ENCODE measurements at places on chromosomes 4 and X.

DNA sequence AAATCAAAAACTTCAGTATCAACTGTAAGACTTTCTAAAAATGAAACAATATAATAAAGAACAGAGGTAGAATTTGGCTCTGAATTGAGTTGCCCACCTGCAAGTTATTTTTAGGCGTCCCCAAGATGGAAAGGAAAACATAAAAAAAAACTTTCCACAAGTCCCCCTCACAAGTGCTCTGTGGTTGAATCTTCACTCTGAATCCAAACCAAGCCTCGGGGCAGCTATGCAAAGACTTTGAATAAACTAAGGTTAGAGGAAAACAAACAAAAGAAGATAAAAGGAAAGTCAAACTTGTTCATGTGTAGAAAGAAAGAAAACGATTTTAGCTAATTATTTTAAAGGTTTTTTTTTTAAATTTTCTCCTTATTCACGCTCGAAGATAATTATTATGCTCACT lies 372.4 kb upstream of the SLIT2 start:
- no peak for DNase-seq

GRCh38 chrX:53071604-53072417 lies 10.4 kb upstream of the TSPYL2 start:
- DNase-seq, result peak; percentile 42

DNA sequence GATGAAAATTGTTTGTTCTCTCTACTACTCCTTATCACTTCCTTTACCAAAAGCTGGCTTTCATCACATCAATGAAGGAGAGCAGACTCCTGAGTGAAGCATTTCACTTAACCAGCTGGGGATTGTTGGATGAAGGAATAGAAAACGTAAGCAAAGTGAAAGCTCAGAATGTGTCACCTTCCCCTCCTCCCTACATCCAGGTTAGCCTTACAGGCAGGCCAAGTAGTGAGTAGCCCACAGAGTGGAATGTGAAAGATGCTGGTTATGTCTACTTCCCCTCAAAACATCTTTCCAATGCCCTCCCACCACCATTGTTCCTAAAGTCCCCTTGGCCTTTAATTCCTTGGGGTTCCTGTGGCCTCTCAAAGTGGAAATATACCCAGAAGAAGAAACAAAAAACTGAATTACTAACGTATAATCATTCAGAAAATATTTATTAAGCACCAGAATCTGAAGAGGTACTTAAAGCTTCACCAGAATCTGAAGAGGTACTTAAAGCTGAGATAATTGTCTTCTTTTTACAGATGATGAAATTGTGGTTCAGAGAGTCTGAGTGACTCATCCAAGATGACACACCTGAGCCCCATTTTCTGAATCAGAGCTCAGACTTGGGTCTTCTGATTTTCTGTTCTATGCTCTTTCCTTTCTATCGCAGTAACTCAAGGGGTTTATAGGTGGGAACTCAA lies 6.5 kb downstream of the P2RY4 start:
- DNase-seq, result no peak

DNA sequence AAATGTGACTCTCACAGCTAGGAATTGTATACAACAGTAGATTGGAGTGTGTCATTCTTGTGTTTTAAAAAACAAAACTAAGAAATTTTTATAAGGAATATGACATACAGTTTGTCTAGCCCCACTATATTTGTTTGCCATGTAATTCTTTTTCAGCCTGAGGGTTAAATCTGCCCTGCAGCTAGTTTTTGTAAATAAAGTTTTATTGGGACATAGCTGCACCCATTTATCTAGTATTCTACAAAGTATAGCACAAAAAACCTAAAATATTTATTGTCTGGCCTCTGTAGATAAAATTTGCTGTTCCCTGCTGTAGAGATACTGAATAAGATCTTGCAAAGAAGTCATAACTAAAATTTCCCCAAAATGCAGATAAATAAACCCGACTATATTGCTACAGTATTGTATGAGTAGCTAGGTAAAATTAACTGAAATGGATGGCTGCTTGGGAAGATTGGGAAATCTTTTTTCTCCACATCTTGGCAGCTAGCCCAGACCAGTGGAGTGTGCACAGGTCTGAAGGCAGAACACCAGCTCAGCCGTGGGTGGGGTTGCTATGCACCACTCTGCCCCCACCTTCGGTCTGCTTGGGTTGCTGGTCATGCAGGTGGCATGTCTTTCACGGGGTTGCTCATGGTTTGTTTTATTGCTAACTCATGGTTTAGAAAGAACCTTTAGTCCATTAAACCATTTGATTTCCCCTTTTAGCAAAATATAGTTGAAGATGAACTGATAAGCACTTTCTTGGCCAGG lies 127.9 kb downstream of the KLHL8 start:
- no peak for DNase-seq

DNA sequence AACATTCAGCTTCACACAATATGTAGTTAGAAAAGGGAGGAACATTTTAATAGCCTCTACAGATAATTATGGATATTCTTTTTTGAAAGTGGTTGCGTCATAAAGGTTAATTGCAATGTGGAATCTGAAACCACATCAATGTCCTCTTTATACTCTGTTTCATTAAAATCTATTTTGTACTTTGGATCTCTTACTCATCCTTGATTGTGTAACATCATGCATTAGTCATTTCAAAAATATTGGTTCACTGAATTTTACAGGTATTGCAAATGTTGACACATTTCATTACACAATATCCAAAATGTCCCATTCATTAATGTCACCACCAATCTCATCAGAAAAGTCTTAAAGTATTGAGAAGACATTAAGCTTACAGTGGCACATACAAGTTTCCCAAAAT lies 62.7 kb upstream of the USP9X start:
- DNase-seq, result no peak

- no peak for DNase-seq
Measured at GRCh38 chrX:134776342-134776741, 118.1 kb upstream of the PLAC1 start.

DNA sequence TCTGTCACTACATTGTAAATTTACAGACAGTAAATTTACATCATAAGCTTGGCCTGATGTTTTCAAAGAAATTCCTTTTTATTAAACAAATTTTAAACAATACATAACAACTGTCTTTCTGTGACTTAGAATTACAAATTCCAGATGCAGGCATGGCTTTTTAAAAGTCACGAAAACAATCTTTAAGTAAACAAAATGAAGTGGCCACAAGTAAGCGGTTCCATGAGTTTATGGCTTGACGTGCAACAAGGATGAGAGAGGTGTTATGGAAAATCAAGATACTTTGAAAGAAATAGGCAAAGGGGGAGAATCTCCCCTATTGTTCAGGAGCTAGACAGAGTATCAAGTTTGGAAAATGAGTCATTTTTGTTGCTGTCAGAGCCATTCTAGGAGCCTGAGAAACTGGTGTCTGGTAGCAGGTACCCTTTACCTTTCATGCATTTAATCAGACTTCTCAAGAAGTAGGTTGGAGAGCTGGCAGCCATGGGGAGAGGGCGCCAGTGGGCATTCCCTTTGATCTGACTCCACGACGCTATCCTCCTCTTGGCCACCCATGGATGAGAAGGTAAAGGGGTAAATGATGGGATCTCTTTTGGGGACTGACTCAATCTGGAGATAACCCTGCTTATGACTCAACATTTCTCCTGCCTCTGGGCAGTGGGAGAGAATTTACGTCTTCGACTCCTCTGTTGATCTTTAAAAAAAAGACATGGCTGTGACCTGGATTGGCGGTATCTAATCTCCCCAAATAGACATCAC lies 217.2 kb downstream of the SPRY1 start:
- DNase-seq, result no peak

DNA sequence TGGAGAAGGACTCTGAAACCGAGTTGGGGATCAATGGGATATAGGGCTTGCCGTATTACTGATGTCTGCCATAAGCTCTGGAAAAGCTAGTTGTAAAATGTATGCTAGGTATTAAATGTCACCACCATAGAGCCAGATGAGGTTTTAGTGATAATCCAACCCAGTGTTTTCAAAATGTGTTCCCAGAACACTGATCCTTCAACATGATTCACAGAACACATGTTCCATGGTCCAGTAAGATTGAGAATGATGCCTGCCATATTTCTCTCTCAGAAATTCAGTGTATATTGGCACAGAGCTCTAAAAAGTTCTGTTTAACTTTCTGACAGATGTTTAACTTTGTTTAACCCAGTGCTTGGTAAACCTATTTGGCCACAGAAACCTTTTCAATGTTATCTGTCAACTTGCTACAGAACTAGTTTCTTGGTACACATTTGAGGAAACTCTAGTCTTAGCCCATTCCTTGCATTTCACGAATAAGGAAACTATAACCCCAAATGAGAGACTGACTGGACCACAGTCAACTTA lies 160.2 kb downstream of the PALLD start:
- DNase-seq, result no peak

DNA sequence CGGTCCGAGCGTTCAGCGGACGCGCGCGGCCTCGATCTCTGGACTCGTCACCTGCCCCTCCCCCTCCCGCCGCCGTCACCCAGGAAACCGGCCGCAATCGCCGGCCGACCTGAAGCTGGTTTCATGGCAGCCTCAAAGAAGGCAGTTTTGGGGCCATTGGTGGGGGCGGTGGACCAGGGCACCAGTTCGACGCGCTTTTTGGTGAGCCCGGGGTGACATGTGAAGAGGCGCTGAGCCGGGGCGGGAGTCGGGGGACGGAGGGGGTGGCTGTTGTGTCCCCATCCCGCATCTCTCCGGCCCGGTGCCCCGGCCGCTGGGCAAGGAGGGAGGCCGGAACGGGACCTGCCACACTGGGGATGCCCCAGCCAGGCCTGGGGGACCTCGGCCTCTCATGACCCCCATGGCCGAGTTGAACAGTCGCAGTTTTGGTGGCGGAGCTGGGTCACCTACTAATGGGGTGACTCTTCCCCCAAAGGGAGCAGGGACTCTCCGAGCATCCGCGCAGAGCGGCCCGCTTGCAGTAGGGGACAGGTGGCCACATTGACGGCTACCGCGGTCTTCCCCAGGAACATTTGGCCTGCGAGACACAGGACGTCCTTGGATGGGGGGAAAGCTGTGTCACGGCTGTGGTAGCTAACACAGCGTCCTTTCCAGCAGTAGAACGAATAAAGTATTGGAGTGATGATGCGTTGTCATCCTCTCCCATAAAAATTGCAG lies at the start of gene GK:
Gene GK (plus strand): TSS at position 9 of the 717 bp plus-strand sequence. CDS start 115 bp downstream, at position 124.
- DNase-seq, result no peak

DNA sequence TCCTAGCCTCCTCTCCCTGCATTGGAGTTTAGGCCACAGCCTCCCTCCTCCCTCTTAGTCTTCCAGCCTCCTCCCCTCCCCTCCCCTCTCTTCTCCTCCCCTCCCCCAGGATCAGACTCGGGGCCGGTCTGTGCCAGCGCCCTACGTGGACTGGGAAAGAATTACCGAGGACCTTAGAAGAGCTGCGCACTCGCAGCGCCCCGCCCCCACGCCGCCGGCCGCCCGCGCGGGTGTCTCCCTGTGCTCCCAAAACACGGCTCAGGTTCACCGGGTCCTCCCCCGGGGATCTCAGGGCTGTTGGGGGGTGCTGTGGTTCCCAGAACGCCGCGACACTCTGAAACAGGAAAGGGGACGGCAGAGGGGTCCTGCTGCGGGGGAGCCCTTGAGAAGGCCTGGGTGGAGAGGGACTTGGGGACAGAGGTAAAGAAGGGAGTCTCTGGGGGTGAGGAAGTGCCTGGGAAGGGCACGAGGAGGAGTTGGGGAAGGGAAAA lies 122.3 kb upstream of the TBL1X start:
- no peak for DNase-seq

DNA sequence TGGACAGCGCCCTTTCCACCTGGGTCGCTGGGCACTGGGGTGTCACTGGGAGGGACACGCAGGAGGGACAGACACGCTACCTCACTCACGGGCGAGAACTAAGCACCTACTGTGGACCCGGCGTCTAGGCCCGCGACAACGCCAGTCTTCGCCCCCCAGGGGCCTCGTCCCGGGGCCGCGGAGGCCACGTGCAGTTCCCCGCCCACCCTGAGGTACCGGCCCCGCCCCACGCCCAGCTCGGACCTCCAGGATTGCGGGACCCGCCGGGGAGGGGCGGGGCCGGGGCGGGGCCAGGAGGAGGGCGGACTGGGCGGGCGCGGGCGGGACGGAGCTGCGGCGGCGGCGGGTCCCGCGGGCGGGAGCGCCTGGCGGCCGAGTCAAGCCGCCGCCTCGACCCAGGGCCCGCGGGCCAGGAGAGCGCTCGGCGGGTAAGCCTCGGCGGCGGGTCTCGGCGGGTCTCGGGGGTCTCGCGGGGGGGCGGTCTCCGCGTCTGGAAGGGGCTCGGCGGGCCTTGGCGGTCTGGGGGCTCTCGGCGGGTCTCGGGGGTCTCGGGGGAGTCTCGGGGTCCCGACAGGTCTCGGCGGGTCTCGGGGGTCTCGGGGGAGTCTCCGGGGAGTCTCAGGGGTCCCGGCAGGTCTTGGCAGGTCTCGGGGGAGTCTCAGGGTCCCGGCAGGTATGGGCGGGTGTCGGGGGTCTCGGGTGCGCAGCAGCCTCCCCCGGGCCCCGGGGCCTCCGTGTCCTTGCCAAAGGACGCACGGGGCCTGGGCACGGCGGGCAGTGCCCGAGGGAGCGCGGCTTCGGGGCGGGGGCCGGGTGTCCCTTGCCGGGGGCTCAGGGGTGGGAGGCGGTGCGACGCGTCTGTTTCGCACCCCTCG lies at the start of gene SH3BP2:
Gene SH3BP2 (plus strand): TSS at position 375 of the 875 bp plus-strand sequence. CDS start 27,533 bp downstream, outside the sequence.
- no peak for DNase-seq

- no peak for DNase-seq
Measured at GRCh38 chr4:130359542-130359941, 1263.6 kb downstream of the C4orf33 start.

DNA sequence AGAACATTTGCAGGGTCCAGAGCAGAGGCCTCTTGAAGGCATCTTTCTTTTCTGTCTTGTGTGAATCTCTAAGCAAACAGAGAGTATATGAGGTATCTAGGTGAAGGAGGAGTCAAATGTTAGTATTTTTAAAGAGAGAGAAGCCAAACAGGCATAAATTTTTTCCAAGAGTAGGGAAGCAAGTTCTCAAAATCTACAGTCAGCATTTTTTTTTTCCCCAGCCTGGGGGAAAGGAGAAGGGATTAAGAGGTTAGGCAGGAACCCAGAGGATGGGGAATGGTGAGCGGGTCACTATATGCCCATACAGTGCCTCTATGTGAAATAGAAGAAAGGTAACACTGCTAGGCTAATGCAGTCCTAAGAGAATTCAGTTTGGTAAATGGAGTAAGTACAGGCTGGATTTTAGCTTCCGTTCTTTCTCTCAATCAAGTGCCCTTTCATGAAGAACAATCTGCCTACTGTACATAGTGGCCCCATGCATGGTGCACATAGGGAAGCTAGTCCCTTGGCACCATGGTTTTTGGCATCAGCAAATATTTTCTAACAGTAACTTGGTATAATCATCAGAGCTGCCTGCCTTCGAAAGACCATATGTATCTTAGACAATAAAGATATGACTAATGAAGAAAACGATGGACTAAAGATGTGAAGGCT lies 163.1 kb upstream of the MAB21L2 start:
- DNase-seq, result no peak

- DNase-seq, result no peak
Measured at GRCh38 chr4:11261066-11261850, 167.4 kb downstream of the HS3ST1 start.

DNA sequence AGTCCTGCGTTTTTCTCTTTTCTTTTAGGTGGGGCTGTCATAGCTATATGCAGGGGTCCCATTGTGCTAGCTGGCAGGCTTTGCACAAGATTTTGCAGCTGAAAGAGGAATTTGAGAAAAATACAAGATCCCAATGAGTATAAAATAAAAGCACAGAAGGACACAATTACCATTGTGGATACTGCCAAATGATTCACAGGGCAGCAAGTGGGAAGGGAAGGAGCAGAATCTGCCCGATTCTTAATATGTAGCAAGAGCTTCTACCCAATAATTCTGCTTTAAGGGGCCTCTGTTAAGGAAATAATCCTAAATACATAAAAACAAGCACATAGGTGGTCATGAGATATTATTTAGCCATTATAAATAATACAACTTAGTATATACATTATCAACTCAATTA lies 25.9 kb upstream of the ING2 start:
- DNase-seq, result no peak

All from activated CD8-positive, alpha-beta memory T cell treated with anti-CD3 and anti-CD28 coated beads for 1 hour (primary cell).